ENCODE measurements at places on chromosomes 1 and 21.

GRCh38 chr1:239909898-239910297 is 181.8 kb upstream of the FMN2 start:
- peak; percentile 59 for ATAC-seq

- no peak for ATAC-seq
Measured at GRCh38 chr1:54537611-54538010, 10.4 kb upstream of the ACOT11 start.

- no peak for ATAC-seq
Measured at GRCh38 chr1:210129092-210129491, 103.5 kb upstream of the SERTAD4 start.

- ATAC-seq, result no peak
Measured at GRCh38 chr1:6245869-6246496, 2.0 kb downstream of the HES3 start.

- ATAC-seq, result no peak
Measured at GRCh38 chr1:196403803-196404690, 204.2 kb downstream of the KCNT2 start.

- ATAC-seq, result no peak
Measured at GRCh38 chr1:226960944-226961765, 21.1 kb downstream of the COQ8A start.

DNA sequence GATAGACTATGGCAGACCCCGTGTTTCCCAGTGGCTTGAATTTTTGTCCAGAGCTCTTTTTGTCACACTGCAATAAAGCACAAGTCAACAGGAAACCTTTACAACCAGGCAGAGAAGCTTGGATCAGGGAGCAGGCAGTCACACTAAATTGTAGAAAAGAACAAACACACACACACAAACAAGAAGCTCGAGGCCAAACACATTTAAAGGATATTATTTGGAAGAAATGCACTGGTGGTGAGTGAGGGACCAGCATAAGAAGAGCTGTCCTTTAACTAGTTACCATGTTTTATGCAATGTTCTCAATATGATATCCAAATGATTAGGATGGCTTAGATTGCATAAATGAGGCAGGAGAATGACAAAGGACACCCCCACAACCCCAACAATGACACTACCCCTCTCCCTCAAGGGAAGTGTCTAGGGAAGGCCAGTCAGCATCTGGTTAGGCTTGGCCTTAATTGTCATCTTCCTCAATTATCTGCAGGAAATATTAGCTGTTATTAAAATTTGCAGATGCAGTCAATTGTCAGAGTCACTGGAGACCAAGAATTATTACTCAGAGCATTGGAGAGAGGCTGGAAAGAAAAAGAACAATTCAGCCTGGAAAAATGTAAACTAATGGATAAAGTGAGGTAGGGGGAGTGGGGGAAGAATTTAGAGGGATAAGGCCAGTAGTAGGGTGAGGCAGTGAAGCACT is 35.3 kb downstream of the DDR2 start:
- ATAC-seq, result no peak
